NCI-H1092 (cell line): ENCODE measurements at places on chromosomes 1 and 21.
A peak's percentile ranks its signal among the peaks of the same experiment; 100 is the strongest.

GRCh38 chr1:21100481-21100921 is 76.2 kb downstream of the EIF4G3 start:
- DNase-seq: no peak

GRCh38 chr1:18588093-18588492 is 42.6 kb upstream of the PAX7 start:
- no peak for DNase-seq

GRCh38 chr1:165884009-165884689 is 56.7 kb downstream of the UCK2 start:
- DNase-seq: no peak

- peak; percentile 76 for DNase-seq
Measured at GRCh38 chr21:36747815-36748383, 49.0 kb downstream of the SIM2 start.

- DNase-seq: no peak
Measured at GRCh38 chr1:36172983-36173382, 17.0 kb downstream of the MAP7D1 start.

DNA sequence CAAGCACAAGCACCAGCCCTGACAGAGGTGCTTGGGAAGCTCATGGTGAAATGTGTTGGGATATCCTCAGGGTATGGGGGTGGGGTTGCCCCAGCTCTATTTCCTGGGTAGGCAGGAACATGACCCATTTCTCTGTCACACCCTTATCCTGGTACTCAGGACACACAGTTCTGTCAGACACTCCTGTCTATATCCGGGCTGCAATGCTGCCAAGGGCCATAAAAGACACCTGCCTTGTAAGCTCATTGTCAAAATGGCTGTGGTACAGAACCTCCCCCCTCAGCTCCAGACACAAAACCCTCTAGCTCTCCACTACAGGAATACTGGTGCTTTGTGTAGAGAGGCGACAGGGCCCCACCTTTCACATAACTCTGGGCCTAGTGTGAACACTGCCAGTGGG is 636.7 kb downstream of the PLA2G4A start:
- no peak for DNase-seq

GRCh38 chr1:49331066-49331852 is 554.6 kb upstream of the BEND5 start:
- no peak for DNase-seq

GRCh38 chr1:33841494-33841893 is 22.4 kb upstream of the HMGB4 start:
- no peak for DNase-seq

GRCh38 chr1:21278860-21279845 is 11.1 kb downstream of the ECE1 start:
- DNase-seq: no peak

GRCh38 chr1:112995890-112996289 is 39.9 kb upstream of the SLC16A1 start:
- no peak for DNase-seq

- DNase-seq: no peak
Measured at GRCh38 chr1:9426291-9426711, 113.0 kb upstream of the SLC25A33 start.

- DNase-seq: no peak
Measured at GRCh38 chr1:154474802-154475201, 27.2 kb upstream of the TDRD10 start.

DNA sequence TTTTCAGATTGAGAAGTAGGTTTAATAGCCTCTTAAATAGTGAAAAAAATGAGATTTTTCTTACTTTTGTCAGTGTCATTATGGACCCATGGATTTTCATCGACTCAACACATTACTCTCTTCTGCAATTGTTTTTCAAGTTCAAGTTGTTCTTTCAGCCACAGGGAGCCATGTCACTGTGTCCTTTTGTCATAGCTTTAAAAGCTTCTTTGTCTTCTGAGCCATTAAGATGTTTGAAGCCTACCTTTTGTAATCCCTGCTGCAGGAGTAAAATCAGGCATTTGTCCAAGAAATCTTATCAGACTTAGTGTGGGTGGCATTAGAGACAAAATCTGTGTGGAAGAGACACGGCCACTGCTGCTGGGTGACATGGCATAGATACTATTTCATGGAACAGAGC is 92.8 kb upstream of the ZP4 start:
- no peak for DNase-seq

DNA sequence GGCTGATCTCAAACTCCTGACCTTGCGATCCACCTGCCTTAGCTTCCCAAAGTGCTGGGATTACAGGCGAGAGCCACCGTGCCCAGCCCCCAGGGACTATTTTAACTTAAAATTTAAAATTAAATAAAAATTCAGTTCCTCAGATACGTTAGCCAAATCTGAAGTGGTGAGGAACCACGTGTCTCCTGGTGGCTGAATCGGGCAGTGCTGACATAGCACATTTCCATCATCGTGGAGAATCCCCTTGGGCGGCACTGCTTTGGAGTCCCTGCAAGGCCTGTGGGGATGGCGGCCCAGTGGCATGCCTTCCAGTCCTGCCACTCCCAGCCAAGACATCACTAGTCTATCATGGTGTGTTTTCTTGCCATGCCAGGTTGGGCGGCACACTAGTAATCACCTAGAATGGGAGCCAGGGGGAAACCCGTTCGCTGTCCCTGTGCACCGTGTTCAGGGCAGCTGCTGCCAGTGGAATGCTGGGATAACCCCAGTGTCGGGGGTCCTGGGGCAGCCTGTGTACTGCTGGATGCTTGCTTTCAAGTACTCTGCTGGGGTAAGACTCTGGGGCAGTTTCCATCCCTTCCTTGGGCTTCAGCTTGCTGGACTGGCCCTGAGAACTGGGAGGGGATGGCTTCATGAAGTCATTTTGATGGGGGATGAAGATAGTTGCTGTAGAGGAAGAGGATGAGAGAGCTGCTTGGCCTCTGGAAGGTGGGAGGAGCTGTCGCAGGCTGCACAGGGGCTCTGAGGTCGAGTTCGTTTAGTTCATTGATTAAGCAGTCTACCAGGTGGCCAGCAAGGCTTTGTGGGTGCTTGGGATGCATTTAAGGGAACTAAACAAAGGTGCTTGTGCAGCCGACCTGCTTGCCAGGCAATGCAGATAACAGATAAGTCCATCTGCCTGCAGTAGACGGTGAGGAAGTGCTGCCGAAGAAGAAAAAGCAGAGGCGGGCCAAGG is 4.6 kb downstream of the ZBTB48 start:
- DNase-seq: no peak

GRCh38 chr1:203143641-203144040 is 16.1 kb downstream of the ADORA1 start:
- no peak for DNase-seq

GRCh38 chr1:12114340-12114683 is 51.2 kb downstream of the TNFRSF8 start:
- no peak for DNase-seq

DNA sequence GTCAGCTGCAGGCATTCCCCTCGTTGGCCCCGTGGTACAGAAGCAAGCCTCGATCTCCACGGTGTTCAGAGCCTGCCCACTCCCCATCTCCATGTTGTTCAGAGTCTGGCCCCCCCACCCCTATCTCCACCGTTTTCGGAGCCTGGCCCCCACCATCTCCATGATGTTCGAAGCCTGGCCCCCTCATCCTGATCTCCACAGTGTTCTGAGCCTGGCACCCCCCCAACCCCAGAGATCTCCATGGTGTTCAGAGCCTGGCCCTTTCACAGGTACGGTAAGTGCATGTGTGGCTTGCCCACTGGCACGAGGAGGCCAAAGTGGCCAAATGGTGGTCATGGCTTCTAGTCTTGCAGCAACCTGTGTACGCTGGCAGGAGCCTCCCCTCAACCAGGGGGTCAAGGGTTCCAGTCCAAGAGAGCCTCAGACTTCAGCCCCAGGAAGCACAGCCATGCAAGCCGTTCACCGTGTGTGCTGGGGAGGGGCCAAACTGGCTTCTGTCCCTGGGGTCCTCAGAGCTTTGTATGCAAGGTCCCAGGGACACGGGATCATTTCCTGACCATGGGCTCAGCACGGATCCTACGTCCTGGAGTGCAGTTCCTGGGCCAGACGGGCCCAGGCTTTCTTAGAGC is 13.3 kb upstream of the PCBP3 start:
- no peak for DNase-seq

DNA sequence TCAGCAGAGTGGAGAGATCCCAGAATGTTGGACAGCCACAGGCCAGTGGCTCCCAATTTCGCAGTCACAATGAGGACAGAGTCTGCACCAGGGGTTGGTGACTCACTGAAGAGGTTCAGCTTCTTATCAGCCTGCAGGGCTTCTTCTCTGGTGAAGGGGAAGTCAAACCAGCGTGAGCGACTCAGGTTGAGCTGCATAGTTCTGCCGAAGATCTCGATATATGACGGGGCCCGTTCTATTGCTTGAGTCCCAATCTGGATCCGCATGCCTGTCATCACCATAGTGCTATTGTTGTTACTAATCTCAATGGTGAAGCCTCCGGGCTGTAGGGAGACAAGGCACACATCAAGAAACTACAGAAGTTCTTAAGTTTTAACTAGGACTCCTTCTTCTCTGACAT is 58.5 kb downstream of the UBR4 start:
- no peak for DNase-seq

DNA sequence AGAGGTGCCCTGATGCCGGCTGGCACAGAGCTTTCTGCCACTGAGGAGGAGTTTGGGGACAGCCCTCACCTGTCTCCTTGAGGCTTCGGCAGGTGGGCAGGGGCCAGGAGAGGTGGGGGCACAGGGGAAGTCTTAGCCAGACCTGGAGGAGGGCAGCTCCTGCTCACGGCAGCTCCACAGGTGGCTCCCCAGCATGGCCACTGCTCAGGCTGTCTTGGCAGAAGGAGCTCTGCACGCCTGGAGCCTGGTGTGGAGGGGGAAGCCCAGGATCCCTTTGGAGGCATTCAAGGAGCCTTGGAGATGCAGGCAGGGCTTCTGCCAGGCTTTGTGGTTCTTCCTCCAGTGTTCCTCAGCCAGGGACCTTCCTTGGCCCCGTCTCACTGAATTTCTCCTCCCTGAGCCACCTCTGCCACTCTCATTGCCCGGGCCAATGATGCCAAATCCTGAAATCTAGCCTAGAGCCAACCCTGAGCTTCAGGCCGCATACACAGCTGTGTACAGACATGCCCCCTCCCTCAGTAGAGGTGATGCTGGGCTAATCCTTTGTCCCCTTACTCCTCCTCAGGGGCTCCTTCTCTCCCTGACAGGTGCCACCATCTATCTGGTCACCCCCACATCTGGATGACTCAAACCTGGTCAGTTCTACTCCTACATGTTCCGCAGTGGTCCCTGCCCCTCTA is 251.8 kb upstream of the VAMP3 start:
- no peak for DNase-seq

GRCh38 chr1:208054485-208054884 is 143.6 kb upstream of the CD34 start:
- no peak for DNase-seq

- no peak for DNase-seq
Measured at GRCh38 chr1:68377098-68377497, 72.7 kb downstream of the RPE65 start.

- no peak for DNase-seq
Measured at GRCh38 chr1:206001476-206001888, 1.7 kb downstream of the RAB7B start.

DNA sequence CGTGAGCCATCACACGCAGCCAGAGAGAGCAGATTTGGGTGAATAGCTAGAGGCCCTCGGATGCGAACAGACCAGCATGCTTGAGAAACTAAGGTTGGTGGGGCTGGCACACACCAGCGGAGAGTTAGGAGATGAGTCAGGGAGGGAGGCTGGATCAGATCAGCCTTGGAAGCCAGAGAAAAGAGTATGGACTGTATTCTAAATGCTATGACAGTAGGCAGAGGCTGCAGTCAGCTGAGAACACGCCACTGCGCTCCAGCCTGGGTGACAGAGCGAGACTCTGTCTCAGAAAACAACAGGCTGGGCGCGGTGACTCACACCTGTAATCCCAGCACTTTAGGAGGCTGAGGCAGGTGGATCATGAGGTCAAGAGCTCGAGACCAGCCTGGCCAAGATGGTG is 4.0 kb upstream of the PLEKHM2 start:
- DNase-seq: no peak

DNA sequence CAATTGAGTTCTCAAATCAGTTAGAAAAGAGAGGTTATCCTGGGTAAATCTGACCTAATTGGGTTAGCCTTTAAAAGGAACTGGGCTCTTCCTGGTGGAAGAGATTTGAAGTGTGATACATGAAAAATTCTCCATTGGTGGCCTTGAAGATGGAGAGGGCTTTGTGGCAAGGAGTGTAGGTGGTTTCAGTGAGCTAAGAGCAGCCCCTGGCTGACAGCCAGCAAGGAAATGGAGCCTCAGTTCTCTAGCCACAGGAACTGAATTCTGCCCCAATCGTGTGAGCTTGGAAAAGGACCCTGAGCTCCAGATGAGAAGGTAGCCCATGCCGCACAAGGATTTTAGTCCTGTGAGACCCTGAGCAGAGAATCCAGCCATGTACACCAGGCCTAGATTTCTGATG is 12.7 kb upstream of the HYI start:
- no peak for DNase-seq

GRCh38 chr1:93625582-93626327 is 55.9 kb downstream of the BCAR3 start:
- DNase-seq: no peak

DNA sequence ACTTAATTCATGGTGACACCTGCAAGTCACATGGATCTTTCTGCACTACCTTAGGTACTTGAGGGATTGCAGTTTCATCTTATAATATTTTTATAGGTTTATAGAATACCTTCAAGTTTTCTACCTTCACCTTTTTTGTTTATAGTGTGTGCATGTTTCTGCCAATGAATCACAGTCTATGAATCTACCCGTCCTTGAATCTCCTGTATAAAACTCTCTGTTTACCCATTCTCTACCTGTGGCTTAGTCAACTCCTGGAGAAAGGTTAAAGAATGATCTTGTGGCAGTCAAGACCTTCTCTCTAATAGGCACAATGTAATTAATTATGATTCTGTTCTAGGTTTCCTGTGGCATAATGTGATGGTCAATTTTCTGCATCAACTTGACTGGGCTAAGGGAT is 3.2 kb upstream of the GSTM2 start:
- no peak for DNase-seq

GRCh38 chr1:23389837-23390321 is 20.2 kb upstream of the ZNF436 start:
- DNase-seq: no peak

GRCh38 chr1:12530462-12531178 is 87.4 kb downstream of the DHRS3 start:
- DNase-seq: no peak

GRCh38 chr1:163047951-163048659 is 21.1 kb upstream of the RGS4 start:
- DNase-seq: no peak

- DNase-seq: no peak
Measured at GRCh38 chr1:231850786-231851185, 224.2 kb downstream of the DISC1 start.

- DNase-seq: no peak
Measured at GRCh38 chr1:9394010-9394409, 101.3 kb downstream of the SPSB1 start.
